Stimulated activated CD4-positive, alpha-beta T cell treated with anti-CD3 and anti-CD28 coated beads, TNF-alpha, amount 100 ng/mL, for 48 hours (primary cell): ENCODE measurements at places on chromosomes 6 and 20.

DNA sequence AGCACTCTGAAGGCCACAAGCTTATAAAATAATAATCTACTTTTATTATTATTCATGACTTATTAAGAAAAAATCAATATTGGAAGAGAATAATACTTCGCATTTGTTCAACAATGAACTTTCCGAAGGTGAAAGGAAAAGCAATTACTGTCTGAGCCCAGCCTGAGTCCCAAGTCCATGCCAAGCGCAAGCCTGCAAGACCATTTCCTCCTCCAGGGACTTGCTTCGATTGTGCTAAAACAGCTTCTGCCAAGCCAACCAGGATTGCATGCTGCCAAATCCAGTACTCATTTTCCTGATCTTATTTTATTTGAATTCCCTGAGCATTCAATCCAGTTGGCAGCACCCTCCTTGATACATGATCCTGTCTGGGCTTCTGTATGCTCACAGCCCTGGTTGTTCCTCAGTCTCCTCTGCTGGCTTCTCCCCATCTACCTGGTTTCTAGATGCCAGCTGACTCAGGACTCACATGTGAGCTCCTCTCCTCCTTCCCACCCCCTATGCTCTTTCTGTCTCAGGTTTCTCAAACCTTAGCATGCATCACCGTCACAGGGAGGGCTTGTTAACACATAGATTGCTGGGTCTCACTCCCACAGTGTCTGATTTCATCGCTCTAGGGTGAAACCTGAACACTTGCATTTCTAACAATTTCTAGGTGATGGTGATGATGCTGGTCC is 55.9 kb upstream of the PSMF1 start:
- no peak for DNase-seq

DNA sequence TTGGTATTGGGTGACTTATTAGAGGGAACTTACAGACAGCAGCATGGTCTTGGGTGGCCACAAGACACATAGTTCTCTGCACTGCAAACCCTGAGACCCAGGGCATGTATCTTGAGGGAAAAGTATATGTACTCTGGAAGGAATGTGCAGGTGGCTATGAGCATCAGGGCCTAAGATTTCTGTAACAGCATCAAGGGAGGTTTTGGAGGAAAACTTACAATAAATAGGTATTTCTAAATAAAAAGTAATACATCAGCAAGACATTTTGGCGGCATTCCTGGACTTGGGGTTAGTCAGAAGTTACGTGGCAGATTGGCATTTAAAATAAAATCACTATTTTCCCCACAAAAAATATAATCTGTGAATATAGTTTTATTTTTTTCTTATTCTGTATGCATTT is 8.0 kb upstream of the STX7 start:
- no peak for DNase-seq

DNA sequence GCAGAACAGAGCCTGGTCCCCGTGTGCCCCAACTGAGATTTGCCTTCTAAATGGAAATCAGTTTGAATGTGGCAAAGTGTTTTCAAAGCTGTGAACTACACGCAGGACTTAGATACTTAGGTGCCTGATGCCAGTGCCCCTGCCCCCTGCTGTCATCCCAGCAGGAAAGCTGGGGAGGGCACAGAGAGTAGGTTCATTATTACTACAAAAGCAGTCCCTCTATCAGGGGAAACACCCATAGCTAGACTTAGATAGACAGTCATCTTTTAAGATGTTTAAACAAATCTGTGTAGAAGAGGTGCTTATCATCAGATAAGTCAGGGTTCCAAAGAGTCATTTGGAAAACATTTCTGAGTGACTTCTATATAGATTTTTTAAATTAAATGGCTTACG is 155.0 kb upstream of the SNX9 start:
- DNase-seq, result peak; percentile 3

DNA sequence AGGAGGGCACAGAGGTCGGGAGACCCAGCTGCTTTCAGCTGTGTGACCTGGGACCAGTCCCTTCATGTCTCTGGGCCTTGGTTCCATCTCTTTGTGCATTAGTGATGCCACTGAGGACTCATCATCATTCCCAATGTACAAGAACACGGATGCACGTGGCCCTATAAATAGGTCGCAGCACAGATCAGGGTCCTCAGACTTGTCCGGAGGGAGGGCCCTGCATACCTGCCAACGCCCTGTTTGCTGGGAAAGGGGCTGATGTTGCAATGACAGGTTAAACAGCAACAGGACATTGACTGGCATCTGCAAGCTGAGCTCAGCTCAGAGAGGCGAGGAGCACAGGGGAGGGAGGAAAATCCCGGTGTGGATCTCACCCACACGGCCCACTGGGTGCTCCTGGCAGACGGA is 21.8 kb downstream of the TGM2 start:
- no peak for DNase-seq

DNA sequence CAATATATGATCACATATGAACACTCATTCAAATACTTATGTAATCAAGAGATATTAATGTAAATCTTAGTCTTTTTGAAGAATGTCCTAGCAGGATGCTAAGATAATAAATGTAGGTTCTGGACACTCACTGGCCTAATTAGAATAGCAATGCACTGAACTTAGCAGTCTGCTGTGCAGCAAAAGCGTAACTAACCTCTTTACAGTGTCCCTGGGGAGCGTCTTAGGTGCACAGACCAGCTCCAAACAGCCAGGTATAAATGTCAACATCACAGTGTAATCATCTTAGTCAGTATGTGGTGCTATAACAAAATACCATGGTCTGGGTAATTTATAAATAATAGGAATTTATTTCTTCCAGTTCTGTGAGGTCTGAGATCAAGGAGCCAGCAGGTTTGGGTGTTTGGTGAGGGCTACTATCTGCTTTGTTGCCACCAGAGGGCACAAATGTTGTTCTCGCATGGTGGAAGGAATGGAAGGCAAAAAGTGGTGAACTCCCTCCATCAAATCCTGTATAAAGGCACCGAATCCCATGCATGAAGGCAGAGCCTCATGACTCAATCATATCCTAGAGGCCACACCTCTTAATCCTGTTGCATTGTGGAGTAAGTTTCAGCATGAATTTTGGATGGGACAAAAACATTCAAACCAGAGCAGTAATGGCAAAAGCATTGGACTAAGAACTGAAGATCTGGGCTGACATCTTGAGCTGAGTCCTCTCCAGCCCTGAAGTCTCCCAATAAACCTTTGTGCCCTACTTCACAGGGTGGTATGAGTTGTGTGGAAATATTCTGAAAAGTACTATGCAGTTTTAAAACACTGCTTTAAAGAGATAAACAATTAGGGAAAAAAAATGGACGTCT is 41.8 kb upstream of the FOXO3 start:
- DNase-seq, result no peak
